ENCODE measurements at places on chromosomes 2 and 18.

GRCh38 chr2:355773-356172 lies 67.9 kb upstream of the ALKAL2 start:
- DNase-seq = no peak

DNA sequence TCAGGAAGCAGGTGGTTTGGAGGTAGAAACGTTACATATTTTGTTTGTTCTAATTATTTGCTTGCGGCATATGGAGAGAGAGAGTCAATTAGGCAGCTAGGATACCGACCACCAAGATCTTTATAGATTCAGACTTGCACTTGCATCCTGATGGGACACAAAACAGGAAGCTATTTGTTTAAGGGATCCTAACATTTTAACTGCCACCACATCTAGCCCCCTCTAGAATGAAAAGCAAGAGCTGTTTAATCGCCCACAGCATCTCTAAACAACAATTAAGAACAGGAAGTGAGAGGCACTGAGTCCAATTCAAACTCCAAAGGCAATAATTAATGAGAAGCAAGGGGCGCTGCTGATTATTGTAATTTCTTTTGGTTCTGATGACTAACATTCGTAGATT lies 182.0 kb upstream of the LINC00305 start:
- no peak for DNase-seq

- DNase-seq = no peak
These were observed 685.7 kb downstream of the GALR1 start for GRCh38 chr18:77935342-77935741.

- DNase-seq = no peak
These were observed 119.6 kb upstream of the MGAT5 start for GRCh38 chr2:134134313-134134706.

DNA sequence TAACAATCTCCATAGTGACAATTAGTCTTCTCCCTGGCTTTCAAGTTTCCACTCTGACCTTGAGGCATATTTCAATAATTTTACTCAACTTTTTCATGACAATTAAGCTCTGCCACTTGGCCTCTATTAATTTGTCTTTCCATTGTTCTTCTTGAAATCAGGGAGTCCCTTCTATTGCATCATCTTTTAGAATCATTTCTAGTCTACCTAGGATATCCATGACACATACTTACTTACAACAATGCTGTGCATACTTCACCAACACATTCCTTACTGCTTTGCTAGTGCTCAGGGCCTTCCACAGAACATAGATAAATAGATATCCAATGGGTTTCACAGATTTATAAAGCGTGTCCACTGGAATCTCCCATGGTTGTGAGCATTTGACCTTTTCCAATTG lies 331.5 kb upstream of the LRP1B start:
- DNase-seq = no peak

DNA sequence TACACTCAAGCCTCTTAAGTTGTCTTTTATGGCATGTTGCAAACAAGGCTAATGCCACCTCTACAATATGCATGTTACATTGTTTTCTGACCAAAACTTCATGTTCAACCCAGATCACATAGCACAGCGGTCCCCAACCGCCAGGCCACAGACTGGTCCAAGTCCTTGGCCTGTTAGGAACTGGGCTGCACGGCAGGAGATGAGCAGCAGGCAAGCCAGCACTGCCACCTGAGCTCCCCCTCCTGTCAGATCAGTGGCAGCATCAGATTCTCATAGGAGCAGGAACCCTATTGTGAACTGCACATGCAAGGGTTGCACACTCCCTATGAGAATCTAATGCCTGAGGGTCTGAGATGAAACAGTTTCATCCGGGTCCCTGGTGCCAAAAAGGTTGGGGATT lies 324.8 kb upstream of the CHAC2 start:
- DNase-seq = peak; percentile 54

DNA sequence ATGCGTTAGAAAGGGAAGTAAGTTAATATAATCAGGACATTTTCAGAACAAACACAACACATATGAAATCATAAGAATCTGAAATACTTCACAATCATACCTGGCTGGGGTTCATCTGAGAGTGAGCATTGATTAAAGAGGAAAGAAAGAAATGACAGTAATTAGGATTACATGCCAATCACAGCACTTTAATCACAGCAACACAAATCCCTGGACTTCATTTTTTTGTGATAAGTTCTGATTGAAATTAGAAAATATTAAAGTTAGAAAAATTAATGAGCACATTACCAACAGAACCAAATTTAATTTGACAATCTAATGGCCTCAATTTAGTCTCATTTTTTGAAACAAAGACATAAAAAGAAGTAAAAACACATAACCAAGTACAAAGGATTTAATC lies 121.9 kb downstream of the LRP2 start:
- DNase-seq = no peak

DNA sequence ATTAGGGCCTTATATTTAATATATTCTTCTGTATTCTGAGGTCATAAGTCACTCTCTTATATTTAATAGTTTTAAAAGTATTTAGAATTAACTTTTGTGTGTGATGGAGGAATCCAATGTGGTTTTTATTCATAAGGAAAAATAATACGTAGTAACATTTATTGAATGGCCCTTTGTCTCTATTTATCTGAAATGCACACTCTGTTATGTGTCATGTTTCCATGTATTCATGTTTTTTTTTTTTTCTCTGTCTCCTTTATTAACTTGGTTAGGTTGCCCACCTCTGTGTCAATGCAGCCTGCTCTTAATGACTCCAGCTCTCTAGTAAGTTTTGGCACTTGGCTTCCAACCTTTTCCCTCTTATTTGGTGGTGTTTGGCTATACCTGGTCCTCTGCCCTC lies 33.8 kb downstream of the RNF144A start:
- DNase-seq = no peak

- no peak for DNase-seq
These were observed 74.4 kb downstream of the TMEM18 start for GRCh38 chr2:602571-603359.

GRCh38 chr2:227616631-227617030 lies 667 bp upstream of the SCYGR4 start:
- no peak for DNase-seq

DNA sequence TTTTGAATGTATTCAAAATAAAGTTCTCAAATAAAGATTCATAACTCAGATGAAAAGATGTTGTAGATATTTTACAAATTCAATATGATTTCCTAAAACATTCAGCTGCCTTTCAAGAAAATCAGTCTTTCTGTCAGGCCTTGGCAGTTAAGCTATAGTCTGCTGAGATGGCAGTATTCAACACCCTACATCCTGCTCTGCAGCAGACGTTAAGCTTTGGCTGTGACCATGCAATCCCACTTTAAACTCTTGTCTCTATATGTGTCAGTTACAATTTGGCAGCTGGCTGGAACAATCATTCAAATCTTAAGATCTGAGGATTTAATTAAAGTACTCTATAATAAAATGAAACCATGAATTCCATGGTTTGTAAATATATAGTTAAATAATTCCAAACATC lies 567.3 kb upstream of the ZNF804A start:
- no peak for DNase-seq

GRCh38 chr2:67674668-67675067 lies 277.5 kb downstream of the ETAA1 start:
- no peak for DNase-seq

DNA sequence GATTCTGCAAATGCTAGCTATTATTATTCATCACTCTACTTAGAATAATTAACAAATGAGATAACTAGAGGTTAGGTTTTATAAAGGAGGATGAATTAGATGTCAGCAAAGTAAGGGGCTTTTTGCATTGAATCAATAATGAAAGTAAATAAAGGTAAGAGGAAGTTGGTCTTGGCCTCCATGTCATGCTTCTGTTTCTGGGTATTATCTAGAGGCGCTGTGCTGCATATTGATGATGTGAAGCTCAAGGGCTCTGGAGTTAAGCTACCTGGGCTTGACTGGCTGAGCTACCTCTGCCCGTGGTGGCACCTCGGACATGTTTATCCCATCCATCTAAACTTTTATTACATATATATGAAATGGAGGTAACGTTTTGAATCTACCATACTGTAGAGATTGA lies 350.9 kb downstream of the PARD3B start:
- DNase-seq = no peak

DNA sequence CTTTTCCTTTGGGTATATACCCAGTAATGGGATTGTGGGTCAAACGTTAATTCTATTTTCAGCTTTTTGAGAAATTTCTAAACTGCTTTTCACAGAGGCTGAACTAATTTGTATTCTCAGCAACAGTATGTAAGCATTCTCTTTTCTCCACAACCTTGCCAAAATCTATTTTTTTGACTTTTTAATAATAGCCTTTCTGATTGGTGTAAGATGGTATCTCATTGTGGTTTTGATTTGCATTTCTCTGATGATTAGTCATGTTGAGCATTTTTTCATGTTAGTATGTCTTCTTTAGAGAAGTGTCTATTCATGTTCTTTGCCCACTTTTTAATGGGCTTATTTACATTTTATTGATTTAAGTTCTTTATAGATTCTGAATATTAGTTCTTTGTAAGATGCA lies 145.5 kb downstream of the TRABD2A start:
- DNase-seq = no peak

DNA sequence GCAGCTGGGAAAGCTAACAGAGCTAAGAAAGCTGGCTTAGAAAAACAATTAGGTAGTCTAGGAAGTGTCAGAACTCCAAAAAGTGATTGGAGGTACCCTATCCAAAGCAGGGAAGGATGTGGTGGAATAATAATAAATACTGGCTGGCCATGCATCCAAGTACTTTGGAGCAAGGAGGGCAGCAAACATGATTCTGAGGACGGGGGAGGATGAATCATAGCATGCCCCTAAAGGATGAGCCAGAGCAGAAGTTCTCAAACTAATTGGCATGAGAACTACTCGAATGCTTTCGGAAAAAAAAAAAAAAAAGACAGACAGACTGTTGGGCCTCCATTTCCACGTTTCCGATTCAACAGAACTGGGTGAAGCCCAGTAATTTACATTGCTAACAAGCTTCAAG lies 2.4 kb downstream of the CWC22 start:
- no peak for DNase-seq

- no peak for DNase-seq
These were observed 1375.4 kb upstream of the CELF4 start for GRCh38 chr18:38940863-38941531.

DNA sequence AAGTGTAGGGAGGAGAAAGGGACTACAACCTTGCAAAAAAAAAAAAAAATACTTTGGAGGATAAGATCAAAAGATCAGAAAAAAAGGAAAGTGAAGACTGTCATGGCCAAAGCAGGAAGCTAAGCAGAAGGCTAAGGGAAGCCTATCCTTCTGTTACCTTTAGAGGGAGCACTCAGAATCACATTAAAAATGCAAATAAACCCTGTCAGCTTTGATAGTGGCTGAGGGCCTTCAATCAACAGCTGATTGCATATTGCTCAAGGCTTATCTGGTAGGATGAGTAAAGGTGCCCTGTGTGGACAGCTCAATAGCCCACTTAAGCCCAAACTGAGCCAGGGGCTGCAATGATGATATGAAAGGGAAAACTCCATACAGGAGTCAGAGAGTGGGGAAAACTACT lies 1021.2 kb downstream of the LRP1B start:
- DNase-seq = peak; percentile 67

GRCh38 chr18:31783059-31783458 lies 22.4 kb upstream of the SLC25A52 start:
- no peak for DNase-seq

DNA sequence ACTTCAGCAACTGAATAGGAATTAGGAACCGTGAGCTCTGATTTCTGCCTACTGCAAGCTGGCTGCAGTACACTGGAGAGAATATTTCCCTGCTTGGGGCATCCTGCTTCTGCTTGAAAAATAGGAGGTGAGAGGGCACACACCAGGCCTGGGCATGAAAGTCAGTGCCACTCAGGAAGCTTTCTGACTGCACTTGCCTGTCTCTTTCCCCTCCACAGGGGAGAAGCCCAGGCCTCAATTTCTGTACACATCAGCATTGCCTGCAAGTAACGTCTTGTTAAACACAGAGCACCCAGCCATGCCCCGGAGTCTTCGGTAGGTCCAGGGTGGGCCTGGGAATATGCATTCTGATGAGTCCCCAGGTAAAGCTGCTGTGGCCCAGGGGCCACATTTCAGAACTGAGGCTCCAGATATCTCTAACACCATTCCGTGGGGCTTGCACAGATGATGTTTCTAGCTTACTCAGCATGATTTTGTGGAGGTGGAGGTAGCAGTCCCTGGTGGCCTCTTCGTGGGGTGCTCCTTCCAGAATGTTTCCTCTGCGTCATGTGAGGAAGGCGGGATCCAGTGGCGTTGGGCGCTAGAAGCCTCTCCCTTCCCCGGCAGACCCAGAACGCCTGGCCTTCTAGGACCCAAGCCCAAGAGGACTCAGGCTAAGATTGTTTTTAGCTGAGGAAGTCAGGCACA lies 114.1 kb downstream of the ZBTB7C start:
- DNase-seq = no peak

All from NCI-H526 (cell line).